ENCODE measurements at places on chromosomes 4 and X.

DNA sequence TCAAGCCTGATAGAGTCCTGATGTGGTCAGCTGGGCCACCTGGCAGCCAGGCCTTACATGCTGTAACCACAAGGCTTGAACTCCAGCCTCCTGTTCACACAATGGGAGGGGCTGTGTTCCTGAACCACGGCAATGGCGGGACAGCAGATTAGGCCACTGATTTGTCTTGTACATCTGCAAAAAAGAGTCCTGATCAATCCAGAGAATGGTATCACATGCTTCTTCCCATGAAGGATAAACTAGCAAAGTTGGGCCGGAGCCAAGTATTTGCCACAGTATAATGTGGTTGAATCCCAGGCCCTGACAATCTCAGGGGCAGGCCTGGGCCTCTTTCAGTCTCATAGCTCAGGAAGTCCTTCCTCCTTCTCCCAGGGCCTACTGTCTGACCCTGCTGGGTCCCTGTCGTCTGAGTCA lies 2182.5 kb upstream of the AGA start:
- DNase-seq, result no peak

DNA sequence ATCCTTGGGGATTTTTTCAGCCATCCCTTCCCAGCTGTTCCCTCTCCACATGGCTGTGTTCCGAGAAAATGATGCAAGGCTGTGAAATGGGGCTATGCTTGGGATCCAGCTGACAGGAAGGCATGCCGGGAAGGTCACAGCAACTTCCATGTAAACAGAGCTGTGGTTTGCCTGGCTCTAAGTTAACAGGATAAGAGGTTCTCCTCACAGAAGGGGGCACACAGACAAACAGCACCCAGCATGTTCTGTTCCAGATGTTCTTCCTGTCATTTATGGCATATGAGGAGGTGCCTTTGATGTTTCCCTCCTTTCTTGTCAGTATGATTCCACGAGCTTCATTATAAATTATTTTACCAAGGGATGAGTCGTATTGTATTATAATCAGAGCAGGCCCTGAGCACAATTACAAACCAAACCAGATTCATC lies 220.7 kb downstream of the ANTXR2 start:
- DNase-seq, result no peak

DNA sequence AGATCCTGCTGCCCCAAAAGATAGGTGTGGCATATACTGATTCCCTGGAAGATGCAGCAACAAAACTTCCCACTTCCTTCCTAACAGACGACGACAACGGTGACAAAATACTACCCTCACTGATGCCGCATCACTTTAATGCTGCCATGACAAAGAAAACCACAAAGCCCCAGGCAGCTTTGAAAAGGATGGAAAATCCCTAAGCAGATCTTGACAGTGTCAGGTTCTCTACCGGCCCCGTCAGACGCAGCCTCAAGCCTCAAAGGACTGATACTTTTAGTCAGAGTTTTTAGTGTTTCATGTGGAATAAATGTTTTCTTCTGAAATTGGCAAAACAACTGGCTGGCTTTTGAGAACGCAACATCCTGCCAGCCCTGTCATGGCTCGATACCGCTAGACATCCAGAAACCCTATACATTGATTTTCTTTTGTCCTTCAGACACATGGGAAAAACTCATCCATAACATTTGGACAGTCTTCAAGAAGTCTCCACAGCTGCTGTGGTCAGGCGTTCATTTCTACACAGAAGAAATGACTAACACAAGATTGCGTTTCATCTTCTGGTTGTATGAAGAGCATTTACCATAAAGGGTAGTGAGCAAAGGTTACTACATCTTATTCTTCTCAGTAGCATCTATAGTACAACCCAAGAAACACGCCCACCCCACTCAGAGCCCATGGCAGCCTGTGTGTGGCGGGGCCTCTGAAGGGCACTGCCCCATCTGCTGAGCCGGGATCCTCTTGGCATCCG lies 60.1 kb downstream of the GATB start:
- no peak for DNase-seq

DNA sequence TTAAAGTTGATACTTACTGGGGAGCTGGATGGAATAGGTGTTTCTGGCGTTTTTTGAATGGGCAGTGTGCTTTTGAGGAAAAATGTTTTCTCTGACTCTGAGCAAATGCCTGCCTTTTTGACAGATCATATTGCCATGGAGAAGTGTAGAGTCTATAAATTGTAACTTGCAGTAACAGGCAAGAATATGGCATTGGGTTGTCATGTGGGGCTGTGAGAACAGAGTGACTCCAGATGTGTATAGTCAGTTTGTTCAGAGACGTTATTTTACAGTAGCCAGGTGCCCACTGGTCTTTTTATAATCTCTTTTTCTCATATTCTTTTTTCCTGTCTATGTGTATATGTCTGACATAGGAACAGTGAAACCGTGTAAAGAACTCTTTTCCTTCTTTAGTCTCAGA lies 40.8 kb downstream of the RAPGEF2 start:
- no peak for DNase-seq

DNA sequence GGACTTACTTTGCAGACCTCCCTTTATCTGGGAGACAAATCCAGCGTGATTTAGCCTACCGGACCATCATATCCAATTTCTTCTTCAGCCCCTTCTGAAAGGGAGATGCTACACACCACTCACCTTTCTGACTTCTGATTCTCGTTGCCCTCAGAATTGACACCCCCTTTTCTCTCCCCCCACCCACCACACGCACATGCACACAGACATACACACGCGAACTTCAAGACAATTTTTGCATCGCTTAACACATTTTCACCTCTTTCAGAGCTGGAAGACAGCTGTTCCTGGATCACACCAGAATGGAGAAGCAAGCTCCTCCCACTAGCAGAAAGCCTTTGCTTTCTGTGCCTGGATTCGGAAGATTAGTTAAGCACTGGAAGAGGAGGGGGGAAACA lies 1.0 kb upstream of the SNCA start:
- peak; percentile 31 for DNase-seq

- DNase-seq, result peak; percentile 24
Observed at GRCh38 chrX:28586981-28587551, at the start of gene IL1RAPL1. TSS of gene IL1RAPL1 (plus strand) at chrX:28587446.

GRCh38 chrX:14029039-14029424 lies 660 bp downstream of the GEMIN8 start:
- DNase-seq, result no peak

- DNase-seq, result no peak
Observed at GRCh38 chr4:30720021-30720660, at the start of gene PCDH7. TSS of gene PCDH7 (plus strand) at chr4:30720369. CDS start at chr4:30721423, 1,054 bp downstream.

GRCh38 chrX:71852182-71852581 lies 58.5 kb upstream of the NHSL2 start:
- no peak for DNase-seq

- DNase-seq, result no peak
Observed at GRCh38 chr4:181860668-181861067, 382.5 kb upstream of the TENM3 start.

DNA sequence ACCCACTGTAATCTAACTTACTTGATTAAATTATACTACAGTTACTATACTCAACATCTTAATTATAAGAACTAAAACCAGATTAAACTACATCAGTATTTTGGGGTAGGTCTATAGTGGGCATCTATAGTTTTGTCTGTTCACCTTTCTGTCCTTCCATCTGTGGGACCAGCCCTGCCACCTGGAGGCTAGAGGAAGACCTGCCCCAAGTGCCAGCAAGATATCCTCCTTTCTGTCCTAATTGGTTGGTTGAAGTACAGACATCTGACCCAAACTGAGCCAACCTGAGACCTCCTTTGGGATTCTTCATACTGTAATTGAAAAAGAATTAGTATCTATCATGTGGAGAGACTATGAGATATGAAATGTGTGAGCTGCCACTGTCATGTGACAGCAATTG lies 172.2 kb upstream of the TLL1 start:
- DNase-seq, result no peak

- peak; percentile 30 for DNase-seq
Observed at GRCh38 chr4:121951521-121952110, at the start of gene TRPC3. TSS of gene TRPC3 (minus strand) at chr4:121952060. CDS start at chr4:121951680, 380 bp downstream.

DNA sequence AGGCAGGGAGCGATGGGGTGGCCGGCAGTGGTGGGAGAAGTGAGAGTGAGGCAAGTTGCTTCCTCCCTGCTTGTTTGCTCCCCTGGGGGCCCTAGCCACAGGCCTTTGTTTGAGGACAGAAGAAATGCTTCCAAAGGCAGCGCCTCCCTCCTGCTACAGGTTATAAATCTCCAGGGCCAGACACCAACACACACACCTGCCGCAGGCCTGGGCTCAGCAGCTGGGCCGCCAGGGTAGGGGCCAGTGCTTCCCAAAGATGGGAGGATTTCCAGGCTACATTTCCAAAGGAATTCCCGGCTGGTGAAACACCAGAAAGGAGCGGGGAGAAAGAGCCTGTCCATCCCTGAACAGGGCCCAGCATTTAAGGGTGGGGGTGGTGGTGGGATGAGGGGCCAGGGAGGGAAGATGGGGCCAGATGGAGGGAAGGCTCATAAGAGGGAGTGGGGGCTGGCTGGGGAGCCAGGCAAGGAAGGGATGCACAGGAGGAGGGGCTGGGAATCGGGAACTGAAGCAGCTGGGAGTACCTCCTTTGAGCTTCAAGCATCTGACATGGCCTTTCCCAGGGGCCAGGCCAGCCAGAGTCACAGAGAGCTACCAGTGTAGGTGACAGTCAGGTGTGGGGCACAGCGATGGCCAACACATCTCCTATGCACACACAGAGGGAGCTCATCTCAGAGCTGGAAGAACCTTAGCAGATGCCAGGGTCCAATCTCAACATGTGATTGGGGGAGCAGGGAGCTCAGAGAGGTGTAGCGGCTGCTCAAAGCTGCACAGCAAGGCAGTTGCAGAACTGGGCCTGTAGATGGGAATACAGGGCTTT lies 143.9 kb downstream of the PJA1 start:
- no peak for DNase-seq

- no peak for DNase-seq
Observed at GRCh38 chrX:10198254-10198653, 41.5 kb downstream of the CLCN4 start.

DNA sequence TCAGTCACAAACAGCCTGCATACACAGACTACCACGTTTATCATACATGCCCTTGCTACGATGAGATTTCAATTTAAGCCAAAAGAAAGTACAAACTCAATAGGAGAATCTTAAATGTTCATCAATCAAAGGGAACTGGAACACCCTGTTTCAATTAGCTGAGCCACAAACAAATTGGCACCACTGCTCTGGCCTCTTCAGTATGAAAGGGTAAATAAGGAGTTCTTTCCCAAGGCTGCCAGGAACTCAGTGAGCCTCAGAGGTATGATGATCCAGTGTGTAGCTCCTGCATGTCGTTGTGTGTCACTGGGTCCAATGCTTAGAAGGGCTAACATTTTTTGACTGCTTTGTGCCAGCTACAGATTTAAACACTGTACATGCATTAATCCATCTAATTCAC lies 5.4 kb downstream of the RNF150 start:
- no peak for DNase-seq

- DNase-seq, result no peak
Observed at GRCh38 chr4:165783626-165784025, 89.4 kb upstream of the TLL1 start.

GRCh38 chr4:176791591-176792325 lies 964 bp downstream of the VEGFC start:
- no peak for DNase-seq

GRCh38 chrX:23864742-23865326 lies 42.9 kb downstream of the APOO start:
- DNase-seq, result no peak

- DNase-seq, result no peak
Observed at GRCh38 chr4:117783716-117784115, 250.6 kb upstream of the NDST3 start.

DNA sequence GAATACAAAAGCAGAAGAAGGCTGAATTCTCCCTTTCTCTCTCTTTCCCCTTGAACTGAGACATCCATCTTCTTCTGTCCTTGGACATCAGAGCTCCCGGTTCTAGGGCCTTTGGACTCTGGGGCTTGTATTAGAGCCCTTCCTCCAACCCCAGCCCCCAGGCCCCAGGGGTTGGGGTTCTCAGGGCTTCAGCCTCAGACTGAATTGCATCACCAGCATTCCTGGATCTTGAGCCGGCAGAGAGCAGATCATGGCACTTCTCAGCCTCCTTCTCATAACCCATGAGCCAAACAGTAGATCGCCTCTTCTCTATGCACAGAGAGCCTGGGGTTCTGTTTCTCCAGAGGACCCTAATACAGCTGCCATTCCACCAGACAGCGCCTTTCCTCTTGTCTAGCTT lies 25.3 kb upstream of the CLDN24 start:
- DNase-seq, result no peak

DNA sequence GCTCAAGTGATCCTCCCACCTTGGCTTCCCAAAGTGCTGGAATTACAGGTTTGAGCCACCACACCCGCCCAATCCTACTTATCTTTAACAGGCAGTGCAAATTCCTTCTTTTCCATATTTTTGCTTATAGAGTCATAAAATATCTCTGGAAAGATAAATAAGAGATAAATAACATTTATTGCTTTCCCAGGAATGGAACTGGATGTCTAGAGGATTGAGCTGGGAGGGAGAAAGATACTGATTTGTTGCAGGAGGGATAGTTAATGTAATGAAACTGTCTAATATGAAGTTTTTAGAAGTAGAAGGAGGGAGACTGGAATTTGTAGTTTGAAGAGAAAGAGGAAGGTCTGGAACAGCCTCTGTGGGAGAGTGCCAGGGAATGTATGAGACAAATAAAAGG lies 20.2 kb downstream of the ITGB1BP2 start:
- DNase-seq, result no peak
